ENCODE measurements at places on chromosomes 1 and 21.

DNA sequence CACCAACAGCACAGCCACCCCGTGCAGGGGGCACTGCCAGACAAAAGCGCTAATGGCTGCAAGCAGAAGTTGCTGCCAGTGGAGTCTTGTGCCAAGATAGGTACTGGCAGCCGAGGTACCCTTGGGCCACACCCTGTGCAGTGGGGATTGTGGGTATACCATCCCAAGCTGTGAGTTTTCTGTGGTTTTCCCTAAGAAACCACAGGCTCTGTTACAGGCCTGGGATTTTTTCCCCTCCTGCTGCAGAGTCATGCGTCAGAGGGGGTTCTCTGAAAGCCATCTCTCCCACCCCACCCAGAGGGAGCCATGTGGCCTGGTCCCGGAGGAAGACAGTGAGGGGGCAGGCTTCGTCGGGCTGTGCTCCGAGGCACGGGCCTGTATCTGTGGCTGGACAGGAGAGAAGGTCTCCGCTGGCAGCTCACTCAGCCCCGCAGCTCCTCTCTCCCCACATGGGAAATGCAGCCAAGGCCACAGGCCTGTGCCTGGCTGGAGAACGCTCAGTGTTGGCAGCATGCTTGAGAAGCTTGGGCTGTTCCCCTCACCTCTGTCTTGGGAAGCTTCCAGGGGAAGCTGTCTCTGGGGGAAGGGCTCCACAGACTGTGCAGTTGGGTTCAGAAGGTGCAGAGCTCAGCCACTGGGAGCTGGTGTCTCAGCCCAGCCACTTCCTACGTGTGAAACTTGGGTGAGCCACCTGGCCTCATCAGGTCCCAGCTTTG lies 42.5 kb downstream of the NEK2 start:
- DNase-seq, result peak; percentile 93

DNA sequence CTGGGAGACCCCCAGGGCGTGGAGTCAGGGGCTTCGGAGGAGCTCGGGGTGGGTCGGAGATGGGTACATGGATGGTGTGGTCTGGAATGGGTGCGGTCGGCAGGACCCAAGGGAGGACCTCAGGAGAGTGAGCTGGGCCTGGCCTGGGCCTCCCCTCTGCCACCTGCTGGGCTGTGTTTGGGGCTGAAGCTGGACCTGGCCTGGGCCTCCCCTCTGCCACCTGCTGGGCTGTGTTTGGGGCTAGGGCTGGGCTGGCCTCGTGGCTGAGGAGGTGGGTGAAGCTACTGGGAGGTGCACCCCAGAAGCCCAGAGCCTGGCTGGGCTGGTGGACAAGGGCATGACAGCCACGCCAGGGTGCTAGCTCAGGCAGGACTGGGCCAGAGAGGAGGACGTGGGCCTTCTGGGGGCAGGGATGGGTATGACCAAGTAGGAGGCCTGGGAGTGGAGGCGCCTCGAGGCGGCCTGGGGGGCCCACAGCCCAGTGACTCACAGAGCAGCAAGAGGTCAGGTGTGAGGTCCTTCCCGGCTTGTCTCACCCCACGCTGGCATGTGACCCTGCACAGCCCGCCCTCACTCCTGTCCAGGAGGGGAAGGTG lies 14.5 kb downstream of the SAMD11 start:
- peak; percentile 47 for DNase-seq

DNA sequence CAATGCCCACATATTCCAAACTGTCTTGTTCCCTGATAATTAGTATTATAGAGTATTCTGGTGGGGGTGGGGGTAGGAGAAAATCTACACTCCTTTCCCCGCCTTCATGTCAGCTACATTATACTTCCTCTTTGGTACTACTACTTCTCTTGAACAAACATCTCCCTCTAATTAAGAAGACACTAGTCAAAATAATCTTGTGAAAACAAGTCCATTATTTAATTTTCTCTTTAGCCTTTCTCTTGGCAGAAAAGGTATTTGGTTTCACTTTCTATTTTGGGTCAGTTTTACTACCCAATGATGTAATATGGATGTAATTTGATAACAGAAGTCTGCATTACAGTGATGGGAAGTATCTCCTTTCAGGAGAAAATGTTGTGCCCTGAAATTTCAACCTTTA lies 22.5 kb downstream of the NTMT2 start:
- DNase-seq, result peak; percentile 61

GRCh38 chr21:31262728-31263127 lies 81.3 kb downstream of the TIAM1 start:
- no peak for DNase-seq

- no peak for DNase-seq
These were observed 50.2 kb upstream of the SCCPDH start for GRCh38 chr1:246674049-246674448.
